ENCODE measurements at places on chromosomes 5 and 9.

DNA sequence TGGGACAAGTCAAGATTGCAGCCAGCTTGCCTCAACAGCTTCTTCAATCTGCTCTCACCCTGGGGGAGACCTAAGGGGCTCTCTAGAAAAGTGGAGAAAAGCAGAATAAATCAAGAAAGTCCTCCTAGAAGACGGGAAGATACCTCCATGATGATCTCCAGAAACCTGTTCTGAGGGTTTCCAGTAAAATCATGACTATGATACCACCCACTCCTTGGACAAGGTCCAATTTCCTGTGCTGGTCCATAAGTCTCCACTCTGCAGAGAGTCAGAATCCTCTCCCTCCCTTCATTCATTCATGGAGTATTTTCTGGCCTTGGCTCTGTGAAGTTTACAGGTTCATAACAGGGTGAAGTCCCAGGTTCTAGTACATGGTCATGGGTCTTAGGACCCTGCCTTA is 168.6 kb downstream of the SLC12A2 start:
- no peak for DNase-seq

GRCh38 chr5:26582350-26583045 is 455.9 kb downstream of the CDH9 start:
- no peak for DNase-seq

DNA sequence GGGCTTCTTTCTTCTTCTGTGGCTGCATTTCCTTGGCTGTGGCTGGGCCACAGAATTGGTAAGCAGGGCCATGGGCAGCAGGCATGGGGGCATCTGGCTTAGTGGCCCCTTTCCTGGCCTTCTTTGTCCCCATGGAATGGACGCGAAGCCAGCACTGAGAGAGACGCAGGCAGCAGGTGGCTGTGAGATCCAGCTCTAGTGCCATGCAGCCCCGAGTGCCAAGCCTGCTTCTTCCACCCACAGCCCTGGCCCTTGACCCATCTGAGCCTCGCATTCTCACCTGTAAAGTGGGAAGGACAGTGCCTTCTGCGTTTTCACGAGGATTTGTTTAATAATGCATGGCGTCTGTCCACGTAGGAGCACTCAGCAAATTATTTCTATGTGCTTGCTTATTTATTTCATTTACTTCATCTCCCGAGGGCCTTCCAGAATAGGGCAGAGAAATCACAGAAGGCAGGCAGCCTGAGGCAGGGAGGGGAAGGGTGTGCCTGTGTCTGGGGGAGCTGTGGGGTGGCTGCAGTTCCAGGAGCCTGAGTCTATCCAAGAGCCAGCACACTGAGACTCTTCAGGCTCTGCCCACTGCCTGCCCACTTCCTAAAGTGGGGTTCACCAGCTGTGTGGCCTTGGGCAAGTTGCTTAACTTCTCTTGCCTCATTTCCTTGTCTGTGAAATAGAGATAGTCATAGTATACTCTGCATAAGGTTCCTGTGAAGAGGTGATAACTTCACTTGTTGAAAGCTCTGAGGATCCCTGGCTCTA is 55.2 kb downstream of the NTNG2 start:
- no peak for DNase-seq

GRCh38 chr9:96417661-96418082 is 498 bp downstream of the ZNF367 start:
- no peak for DNase-seq

- no peak for DNase-seq
These were observed 16.4 kb upstream of the ABCA1 start for GRCh38 chr9:104944356-104944755.

DNA sequence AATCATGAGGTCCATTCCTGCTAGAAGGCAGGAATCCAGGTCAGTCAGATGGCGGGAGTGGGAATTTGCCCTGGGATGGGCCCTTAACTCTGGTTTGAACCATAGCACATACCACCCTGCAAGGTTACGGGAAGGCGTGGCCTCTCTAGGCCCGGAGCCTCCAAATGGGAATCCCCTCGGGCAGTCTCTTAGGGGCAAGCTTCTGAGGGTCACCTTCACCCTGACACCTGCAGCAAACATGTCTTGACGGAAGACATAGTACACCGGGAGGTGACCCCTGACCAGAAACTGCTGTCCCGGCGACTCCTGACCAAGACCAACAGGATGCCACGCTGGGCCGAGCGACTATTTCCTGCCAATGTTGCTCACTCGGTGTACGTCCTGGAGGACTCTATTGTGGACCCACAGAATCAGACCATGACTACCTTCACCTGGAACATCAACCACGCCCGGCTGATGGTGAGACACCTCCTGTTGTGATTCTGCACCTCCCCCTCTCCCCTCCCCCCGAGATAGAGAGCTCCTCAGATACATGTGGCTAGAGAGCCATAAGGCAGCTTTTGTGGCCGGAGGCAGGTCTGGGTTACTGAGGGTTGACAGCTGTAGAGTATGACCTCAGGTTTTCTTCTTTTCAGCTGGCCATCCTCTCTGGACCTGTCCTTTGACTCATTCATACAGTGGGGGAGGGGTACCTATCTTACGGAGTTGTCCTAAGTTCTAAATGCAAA is 957 bp downstream of the PRELID1 start:
- no peak for DNase-seq

- no peak for DNase-seq
These were observed 155.0 kb upstream of the PRDM9 start for GRCh38 chr5:23352446-23352845.

GRCh38 chr5:13211064-13211463 is 733.4 kb downstream of the DNAH5 start:
- no peak for DNase-seq

GRCh38 chr5:37005946-37006540 is 129.5 kb downstream of the NIPBL start:
- DNase-seq: peak; percentile 5

DNA sequence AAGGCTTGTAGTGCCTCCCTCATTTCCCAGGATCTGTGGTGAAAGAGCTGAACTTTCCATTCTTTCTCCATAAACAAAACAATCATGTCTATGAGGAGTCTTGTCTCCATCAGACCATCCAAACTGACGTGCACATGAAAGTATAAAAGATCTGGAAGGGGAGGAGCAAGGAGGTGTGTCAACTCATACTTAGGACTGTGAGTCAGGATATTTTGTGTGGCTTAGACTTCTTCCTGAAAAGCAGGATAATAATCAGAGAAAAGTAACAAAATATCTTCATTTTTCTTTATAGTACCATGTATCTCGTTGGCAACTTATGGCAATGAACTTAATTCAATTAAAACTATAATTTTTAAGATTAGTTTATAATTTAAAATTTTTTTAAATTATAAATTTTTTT is 96.0 kb upstream of the PRRC1 start:
- DNase-seq: no peak

DNA sequence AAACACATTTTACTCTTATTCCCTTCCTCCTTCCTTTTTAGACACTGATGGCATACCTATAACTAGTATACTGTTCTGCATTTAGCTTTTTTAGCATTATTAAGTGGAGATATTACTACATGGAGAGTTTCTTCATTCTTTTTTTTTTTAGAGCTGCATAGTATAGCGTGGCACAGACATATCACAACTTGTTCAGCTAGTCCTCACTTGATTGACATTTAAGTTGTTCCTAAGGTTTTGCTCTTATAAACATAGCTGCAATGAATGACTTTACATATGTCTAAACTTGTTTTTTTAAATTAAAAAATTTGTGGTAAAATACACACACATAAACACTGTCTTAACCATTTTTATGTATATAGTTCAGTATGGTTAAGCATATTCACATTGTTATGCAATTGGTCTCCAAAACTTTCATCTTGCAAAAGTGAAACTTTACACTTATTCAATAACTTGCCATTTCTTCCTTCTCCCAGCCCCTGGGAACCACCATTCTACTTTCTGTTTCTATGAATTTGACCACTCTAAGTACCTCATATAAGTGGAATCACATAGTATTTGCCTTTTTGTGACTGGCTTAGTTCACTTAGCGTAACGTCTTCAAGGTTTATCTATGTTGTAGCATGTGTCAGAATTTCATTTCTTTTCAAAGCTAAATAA is 48.7 kb downstream of the ANKDD1B start:
- DNase-seq: no peak

- peak; percentile 32 for DNase-seq
These were observed 36.2 kb upstream of the SMARCA2 start for GRCh38 chr9:1978941-1979340.

GRCh38 chr9:13575558-13575957 is 296.1 kb upstream of the MPDZ start:
- DNase-seq: no peak

GRCh38 chr5:127429928-127430327 is 87.5 kb upstream of the PRRC1 start:
- no peak for DNase-seq

- no peak for DNase-seq
These were observed 14.0 kb downstream of the NLN start for GRCh38 chr5:65736011-65736410.

DNA sequence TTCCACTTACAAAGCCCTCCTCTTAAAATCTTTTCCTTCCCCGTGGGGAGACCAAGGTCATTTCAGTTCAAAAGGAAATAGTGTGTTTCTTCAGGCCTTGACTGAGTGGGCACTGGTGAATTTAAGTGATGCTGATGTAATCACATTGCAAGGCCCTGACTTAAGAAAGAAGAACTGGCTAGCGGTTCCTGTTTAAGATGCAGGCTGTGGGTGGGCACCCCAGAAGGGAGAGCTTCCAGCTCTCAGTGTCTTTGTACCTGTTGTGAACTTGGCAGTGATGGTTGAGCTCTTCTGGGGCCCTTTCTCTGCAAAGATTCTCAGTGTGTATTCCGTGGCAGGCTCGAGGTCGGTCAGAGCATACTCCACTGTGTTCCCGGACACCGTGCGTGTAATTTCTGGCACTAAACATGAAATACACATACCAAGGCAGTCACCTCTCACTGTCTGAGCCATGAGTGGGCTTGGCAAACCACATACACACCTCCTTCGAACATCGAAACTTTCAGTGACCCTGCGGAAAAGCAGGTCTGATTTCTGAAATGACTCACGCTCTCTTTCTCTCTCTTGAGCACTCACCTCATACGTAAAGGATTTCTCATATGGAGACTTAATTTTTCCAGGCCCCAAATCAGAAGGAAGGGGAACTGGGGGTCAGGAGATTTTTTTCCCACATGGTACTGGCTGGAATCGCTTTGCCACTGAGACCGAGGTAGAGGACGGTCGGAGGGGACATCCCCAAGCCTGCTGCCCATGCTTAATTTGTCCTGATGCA is 81.9 kb downstream of the TNC start:
- DNase-seq: peak; percentile 68

DNA sequence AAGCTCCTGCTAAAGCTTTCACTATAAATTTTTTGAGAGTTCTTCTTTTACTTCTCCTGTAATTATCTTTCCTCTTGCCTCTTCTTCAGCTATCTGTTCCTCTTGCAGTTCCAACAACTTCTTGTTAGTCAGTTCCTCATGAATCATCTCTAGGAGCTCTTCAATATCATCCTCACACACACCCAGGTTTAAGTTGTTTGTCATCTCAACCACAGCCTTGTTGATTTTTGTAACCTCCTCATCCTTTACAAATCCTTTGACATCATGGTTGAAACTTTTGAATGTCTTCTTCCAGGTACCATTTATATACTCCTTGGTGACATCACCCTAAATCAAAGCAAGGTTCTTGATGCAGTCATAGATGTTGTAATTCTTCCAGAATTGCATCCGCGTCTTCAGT is 106.3 kb upstream of the MAMDC2 start:
- DNase-seq: no peak

DNA sequence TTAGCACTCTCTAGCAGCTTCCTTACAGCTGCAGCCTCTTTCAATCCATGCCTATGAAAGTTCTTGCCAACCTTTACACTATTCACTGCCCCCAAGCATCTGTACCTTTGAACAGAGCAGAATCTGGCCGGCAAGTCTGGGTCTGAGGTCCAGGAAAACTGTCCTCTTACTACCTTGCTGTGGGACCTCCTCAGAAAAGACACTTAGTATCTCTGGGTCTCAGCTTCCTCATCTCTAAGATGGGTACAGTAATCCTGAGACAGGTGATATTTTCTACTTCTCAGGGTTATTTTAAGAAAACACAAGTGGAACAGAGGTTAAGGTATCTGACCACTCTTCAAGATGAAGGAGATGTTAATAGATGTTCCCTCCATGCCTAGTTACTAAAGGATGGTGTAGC is 120.2 kb downstream of the EGFLAM start:
- no peak for DNase-seq

DNA sequence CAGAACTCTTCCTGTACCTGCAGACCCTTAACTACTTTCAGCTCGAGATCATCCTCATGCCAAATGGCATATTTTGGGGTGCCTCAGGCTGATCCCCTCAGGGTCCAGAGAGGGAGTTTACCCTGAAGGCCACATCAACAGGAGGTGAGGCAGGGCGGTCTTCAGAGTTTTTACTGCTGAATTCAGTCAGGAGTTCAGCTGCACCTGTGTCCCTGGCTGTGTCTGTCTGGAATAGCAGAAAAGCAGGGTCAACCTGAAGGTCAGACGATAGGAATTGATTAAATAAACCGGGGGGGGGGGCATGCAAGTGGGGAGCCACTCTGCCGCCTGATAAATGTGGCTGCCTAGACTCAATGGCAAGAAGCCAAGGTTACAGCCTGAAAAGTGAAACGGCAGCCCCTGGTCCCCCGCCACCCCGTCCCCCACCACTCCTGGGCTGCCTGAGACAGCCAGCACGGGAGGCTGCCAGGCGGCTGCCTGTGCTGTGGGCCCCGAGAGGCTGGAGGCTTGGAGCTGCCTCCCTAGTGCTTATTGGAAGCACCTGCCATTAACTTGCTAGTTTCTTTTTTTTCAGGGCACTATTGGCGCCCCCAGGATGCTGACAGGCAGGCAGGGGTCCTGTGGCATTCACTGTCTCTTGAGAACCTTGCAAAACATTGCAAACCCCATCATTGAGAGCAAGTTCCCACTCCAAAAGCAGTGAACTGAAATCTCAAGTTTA is 182.7 kb upstream of the PPP1R26 start:
- no peak for DNase-seq

- no peak for DNase-seq
These were observed 188.0 kb upstream of the ADCY2 start for GRCh38 chr5:7207979-7208378.

DNA sequence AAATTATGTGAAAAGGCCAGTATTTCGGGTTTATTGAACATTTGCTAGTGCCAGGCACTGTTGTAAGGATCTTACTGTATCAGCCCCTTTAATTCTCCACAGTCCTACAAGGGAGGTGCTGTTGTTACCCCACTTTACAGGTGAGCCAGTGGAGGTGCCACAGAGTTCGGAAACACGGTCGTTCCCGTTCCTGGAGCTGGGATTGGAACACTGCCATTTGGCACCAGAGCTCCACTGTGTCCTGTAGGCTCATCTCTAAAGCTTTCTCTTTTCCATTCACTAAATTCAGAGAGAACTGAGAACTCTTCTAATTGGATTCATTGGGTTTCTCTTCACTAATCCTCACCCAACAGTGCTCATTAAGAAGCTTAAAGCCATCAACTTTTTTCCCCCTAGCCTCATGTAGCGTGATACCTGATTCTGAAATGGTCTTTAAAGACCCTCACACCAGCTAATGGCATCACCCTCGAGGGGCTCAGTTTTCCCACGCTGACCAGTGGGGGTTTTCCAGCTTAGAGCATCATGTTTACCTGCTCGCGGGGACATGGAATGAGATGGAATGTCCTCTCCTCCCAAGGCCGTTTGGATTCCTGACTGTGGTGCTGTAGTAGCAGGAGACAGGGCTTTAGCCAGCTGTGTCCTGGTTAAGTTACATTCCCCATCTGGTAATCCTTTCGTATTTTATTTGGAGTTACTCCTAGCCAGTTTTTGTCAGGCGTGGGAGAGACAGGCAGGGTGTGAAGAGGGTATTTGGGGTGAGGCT is 5.8 kb downstream of the ERGIC1 start:
- no peak for DNase-seq
